Posterior vena cava (tissue), 2 donors: ENCODE measurements at places on chromosomes 7 and 10. TPM values are rescaled to one million over a fixed set of nuclear protein-coding genes. Genes with fewer than 3 reads are reported as not detected.

DNA sequence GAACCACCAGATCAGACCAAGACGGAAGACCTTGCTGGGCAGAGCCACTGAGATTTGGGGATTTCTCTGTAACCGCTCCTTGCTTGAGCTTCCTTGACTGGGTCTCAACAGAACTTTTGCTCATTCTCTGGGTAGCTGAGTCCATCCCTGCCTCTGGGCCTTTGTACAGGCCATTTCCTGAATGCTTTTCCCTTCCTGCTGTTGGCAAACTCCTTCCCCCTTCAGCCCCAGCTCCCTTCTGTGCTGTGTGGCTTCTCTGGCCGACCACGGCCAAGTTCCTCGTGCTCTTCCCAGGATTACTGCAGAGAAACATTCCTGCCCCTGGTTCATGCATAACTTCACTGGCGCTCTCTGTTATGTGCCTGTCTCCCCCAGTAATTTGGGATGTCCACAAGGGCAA lies 150.5 kb upstream of the GPR26 start:
- DNase-seq = no peak

DNA sequence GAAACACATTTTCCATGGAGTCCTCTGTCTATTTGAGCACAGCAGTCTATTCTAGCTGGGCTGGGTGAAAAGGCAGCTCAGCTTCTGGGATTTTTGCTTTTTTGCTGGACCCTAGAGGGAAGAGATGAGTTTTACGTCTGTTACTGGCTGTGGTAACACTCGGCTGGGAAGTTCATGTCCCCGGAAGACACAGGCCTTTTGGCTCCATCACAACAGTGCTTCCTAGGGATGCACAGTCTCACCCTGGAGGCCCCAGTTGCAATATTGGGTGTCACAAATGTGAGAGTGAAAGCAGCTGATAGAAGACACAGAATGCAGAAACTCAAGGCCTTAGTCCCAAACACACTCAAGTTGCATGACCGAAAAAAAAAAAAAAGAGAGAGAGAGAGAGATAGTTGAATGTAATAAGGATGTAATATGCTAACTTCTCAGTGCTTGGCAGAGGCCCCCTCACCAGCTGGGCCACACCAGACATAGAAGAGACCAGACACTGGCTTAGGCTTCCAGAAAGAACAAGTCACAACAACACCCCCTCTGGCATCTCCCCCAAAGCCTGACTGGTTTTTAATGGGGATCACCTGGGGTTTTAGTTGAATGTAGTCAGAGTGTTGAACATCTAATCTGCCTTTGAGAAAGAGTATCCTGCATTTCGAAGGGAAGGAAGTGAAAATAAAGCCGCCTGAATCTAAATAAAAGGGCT lies 545.4 kb upstream of the FZD8 start:
- DNase-seq = no peak

DNA sequence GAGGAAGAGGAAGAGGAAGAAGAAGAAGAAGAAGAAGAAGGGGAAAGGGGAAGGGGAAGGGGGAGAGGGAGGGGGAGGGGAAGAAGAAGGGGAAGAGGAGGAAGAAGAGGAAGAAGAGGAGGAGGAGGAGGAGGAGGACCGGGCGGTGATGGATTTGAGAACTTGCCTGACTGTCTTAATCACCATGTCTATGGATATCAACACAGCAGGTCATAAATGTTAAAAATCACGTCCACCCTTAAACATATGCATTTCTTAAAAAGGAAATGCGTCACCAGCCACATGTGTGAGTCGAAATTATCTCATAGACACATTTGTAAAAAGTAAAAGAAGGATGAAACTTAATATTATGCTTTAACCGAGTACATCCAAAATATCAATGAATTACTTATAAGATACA lies 42.1 kb upstream of the INSIG1 start:
- peak; percentile 12 for DNase-seq

- DNase-seq = no peak
Measured at GRCh38 chr7:133355325-133355708, 102.4 kb downstream of the EXOC4 start.

DNA sequence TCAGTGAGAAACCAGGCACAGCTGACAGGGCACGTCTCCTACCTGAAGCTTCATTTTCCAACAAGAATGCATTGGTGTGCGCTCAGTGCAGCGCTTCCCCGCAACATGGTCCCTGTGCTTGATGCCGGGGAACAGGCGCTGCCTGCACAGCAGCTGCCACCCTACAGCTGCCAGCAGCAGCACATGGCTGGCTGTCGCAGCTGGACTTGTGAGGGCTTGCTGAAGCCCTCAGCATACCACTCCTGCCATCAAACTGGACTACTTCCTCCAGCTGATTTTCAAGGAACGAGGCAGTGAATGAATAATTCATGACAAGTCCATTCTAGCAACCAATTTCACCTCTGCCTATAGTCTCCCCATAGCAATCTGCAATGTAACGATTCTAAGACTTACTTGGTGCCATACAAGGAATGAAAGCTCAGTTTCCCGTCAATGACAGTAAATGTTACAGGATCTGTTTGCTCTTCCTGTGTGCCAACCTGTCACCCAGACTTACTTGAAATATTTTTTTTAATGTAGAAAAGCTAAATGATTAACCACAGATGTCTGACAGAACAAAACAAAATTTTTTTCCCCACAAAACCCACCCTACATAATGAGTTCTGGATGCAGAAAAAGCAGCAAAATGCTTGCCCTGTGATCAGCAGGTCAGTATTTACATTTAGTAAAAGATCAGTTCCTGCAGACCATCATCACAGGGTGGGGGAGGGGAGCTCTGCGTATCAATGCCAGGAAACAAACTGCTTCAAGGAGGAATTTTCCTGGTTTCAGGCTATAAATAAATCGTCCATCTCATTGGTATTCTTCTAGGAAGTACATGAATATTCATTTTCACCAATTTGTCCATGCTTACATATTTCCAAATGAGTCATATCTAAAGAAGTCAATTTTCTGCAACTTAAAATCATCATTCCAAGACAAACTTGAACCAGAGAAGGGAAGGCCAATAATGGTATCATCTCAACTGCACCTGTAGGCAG lies 140.6 kb downstream of the ALOX5 start:
- peak; percentile 51 for DNase-seq

DNA sequence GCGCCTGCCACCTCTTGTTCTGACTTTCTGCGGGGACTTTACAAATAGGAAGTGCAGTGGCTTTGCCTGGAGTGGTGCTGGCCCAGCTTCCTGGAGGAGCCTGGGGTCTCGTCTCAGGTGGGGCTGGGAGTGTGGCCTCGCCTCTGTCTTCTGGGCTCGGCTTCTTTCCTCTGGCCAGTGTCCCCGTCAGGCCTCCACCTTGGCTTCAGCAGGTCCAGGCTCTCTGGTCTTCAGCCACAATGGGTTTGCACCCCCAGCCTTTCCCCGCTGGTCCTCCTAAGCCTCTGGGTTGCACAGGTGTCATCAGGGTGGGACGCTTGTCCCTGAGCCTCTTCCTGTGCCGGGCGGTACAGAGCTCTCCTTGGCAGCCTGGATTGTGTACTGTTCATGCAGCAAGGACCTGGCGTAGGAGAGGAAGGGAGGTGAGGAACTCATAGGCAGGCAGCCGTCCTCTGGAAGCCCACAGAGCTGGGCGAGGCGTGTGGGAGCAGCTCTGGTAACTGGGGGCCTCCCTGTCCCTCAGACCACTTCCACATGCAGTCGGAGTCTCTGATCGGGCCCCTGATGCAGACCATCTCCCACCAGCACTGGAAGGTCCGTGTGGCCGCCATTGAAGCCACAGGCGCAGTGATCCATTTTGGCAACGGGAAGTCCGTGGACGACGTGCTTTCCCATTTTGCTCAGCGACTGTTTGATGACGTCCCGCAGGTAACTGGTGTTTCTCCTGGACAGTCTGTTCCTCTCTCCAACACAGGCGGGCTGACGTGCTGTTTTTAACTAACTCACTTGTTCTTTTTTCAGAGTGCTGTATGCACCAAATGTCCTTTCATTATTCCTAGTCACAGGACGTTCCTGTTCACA lies 2.3 kb upstream of the PRKAR1B start:
- DNase-seq = peak; percentile 53

DNA sequence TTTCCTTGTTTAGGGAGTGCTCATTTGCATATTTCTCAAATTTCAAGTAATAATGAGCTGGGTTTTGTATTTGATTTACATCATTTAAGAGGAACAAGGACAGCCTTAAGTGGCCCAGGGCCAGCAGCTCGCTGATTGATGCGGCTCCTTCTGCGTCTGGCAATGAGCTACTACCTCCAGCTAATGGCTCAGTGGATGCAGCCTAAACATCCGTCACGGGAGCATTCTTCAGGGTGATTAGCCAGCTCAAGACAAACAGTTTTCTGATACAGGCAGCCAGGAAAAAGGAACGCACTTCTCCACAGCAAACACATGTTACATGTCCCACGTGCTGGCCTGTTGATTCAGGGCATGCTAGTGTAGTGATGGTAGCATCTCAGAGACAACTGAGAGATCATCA lies 169.3 kb upstream of the TCERG1L start:
- DNase-seq = no peak

Gene C7orf33
- total RNA-seq = not detected

DNA sequence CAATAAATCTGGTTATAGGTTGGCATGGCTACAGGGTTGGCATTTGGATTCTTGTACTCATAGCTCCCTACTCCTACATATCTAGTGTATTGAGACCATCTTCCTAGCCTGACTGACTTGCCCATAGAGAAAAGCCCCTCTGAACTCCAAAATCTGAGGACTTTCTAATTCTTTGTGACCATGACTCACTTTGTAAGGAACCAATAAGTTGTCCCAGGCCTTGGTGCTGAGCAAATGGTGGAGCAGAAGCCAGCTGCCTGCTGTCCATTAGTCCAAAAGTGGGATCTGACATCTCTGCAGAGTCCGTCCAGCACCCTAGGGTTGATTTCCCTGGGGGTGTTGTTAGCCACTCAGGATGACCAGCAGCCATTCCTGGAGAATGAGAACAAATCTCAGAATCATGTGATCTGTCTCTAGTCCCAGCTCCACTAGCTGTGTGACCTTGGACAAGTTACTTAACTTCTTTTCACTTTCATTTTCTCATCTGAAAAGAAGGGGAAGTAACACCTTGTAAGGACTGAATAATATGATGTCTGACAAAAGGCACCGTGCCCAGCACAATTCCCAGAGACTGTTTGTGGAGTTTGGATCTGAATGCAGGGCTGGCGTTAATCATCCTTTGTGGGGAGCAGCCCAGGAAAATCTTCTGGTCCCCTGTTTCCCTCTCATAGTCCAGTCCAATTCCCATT lies 44.1 kb downstream of the MTURN start:
- no peak for DNase-seq

- peak; percentile 85 for DNase-seq
Measured at GRCh38 chr10:114541081-114541796, 116.8 kb downstream of the ABLIM1 start.

DNA sequence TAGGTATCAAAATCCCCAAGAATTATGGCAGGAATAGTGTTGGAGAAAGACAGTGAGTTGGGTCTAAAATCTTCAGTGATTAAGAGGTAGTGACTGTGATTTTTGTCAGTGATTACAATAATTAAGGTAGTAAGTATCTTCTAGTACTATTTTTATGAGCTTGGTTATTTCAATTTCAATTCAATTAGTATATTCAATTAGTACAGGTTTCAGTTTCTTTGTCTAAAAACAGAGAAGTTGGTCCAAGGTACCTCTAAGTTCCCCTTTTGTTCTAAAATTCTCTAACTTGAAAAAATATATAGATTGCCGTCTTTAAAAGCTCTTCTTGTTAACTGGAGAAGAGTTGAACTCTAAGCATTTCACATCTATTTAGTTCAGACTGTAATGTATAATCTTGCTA lies 82.9 kb downstream of the OTUD1 start:
- no peak for DNase-seq

Gene C10orf67
- not detected for total RNA-seq

Gene PAPOLB
- 0.19 TPM for total RNA-seq

Gene ADIRF
- 212 TPM for total RNA-seq

GRCh38 chr10:70985824-70986622 lies 97.7 kb upstream of the PCBD1 start:
- DNase-seq = peak; percentile 56

DNA sequence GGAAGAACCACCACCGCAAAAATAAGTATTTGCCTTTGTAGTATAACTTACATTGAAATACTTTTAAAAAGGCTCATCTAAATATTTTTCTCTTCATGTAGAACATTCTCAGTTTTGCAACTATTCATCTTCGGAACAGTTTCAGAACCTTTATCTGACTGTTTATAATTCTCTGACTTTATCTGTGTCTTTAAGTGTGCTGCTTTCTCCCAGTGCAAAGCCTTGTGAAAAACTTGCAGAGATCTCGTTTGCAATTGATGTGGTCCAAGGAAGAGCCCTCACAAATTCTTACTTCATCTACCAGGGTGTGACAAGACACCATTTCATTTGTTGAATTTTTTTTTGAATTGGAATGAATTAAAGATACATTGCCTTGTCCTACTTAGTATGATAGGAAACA lies 186.4 kb downstream of the DKK1 start:
- no peak for DNase-seq

Gene HTR7
- total RNA-seq = 0.83 TPM

GRCh38 chr10:14405076-14406065 lies 74.6 kb upstream of the FRMD4A start:
- DNase-seq = no peak

- DNase-seq = peak; percentile 88
Measured at GRCh38 chr7:116953906-116954838, 871 bp downstream of the ST7 start.

Gene EPO
- not detected for total RNA-seq

Gene TMEM72
- not detected for total RNA-seq

GRCh38 chr7:73342645-73343044 lies 14.7 kb downstream of the FKBP6 start:
- DNase-seq = no peak

DNA sequence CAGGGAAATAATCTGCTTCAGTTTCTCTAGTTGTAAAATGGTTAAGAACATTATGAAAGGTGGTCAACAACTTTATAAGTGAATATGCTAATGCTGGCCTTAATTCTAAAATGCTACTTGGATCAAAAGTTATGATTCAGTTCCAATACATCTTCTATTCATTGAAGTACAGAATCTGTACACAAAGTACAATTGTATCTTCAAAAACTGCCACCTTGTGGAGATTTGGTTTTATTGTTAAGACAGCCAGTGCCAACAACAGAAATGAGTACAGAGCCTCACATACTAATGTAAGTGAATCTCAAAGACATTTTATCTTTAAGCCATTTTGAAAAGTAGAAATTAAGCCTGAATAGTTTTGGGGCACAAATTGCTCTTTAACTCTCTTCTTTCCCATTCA lies 194.0 kb downstream of the CFTR start:
- no peak for DNase-seq

DNA sequence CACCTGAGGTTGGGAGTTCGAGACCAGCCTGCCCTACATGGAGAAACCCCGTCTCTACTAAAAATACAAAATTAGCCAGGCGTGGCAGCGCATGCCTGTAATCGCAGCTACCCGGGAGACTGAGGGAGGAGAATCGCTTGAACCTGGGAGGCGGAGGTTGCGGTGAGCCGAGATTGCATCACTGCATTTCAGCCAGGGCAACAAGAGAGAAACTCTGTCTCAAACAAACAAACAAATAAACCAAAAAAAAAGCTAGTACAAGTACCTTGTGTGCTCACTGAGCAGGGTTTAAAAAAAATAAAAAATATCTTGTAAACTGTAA lies 11.2 kb upstream of the SPOCK2 start:
- no peak for DNase-seq

DNA sequence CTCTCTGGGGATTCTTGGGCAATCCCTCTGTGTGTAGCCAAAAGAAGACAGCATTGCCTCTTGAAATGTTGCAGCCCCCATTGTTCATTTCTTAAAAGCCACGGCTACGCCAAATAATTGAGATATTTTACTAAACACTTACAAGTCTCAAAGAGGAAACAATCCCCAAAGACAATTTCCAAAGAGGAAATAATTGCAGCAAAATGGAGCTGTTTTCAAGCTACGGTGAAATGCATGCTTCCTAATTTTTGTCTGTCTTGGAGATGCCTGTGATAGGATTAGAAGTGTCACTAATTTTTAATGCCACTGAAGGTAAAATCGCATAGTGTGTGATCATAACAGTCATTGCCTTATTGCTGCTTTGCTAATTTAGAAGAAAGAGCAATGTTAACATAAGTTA lies 72.9 kb upstream of the NAMPT start:
- DNase-seq = no peak
